Natural killer cell treated with Interleukin-12 subunit alpha and Interleukin-12 subunit beta and Interleukin-15 and Interleukin-18, amount 100 ng/mL, for 72 hours (primary cell): ENCODE measurements at places on chromosomes 3 and 15. TPM values are rescaled to one million over a fixed set of nuclear protein-coding genes. Genes with fewer than 3 reads are reported as not detected.

OR5H15 gene
- not detected for total RNA-seq

TFG gene
- 45.8 TPM for total RNA-seq

FEZF2 gene
- total RNA-seq, result not detected

KLHL40 gene
- not detected for total RNA-seq

HDGFL3 gene
- 83.1 TPM for total RNA-seq

GHSR gene
- total RNA-seq, result not detected
